ENCODE measurements at places on chromosomes 7 and 10.
A peak's percentile ranks its signal among the peaks of the same experiment; 100 is the strongest.

- H3K36me3 ChIP-seq, result no peaks in the 10 kb centered on the region
- no peak for DNase-seq
- no peak overlapping the region for H3K4me3 ChIP-seq
- H3K4me1 ChIP-seq, result peaks cover 3% of the 10 kb centered on the region
- peaks cover 31% of the 10 kb centered on the region for H3K27me3 ChIP-seq
These were observed 2.7 kb downstream of the COBL start for GRCh38 chr7:51313738-51314425.

- H3K4me3 ChIP-seq, result no peak overlapping the region
- no peaks in the 10 kb centered on the region for H3K36me3 ChIP-seq
- DNase-seq, result peak; percentile 15
- peaks cover 16% of the 10 kb centered on the region for H3K27me3 ChIP-seq
- H3K4me1 ChIP-seq, result peaks cover 4% of the 10 kb centered on the region
These were observed 19.1 kb upstream of the GPAM start for GRCh38 chr10:112202561-112203241.

DNA sequence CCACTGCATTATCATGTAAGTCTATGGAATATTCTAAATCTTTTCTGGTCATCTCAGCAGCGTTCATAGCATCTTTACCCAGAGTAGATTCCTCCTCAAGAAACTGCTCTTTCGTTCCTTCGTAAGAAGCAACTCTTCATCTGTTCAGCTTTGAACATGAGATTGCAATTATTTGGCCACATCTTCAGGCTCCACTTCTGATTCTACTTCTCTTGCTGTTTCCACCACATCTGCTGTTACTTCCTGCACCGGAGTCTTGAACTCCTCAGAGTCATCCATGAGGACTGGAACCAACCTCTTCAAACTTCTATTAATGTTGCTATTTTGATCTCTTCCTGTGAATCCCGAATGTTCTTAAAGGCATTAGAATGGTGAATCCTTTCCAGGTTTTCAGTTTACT lies 12.7 kb downstream of the CHST12 start:
- peaks cover 3% of the 10 kb centered on the region for H3K36me3 ChIP-seq
- no peak for DNase-seq
- H3K27ac ChIP-seq, result no peak overlapping the region
- H3K4me3 ChIP-seq, result no peak overlapping the region
- no peaks in the 10 kb centered on the region for H3K27me3 ChIP-seq

DNA sequence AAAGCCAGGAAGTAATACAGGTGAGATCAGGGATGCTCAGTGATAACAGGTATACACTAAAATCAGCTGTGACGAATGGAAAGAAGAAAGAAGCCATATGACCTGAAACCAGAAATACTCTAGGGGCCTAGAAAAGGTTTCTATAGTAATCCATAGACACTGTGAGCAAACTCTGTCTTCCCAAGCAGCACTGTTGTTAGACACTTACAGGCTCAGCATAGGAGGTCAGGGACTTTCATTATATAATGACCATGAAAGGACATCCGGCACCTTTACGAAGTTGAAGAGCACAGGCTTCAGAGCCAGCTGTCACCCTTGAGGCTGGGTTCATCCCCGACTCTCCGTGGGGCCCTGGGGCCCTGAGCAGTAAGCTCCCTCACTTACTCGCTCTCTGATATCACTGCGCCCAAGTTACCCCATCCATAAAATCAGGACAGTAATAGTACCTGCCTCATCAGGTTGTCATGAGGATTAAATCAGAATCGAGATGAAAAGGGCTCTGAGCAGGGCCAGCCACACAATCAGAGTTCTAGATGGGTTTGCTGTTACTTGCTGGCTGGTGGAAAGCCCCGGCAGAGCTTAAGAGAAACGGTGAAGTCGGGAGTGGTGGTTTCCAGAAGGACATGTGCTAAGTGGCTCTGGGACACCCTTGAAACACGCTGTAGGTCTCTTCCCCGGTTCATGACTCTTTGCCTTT lies 79.5 kb downstream of the ITIH5 start:
- no peak overlapping the region for H3K27ac ChIP-seq
- no peak overlapping the region for H3K4me3 ChIP-seq
- no peaks in the 10 kb centered on the region for H3K27me3 ChIP-seq
- peaks cover 13% of the 10 kb centered on the region for H3K4me1 ChIP-seq
- DNase-seq, result no peak
- no peaks in the 10 kb centered on the region for H3K36me3 ChIP-seq

DNA sequence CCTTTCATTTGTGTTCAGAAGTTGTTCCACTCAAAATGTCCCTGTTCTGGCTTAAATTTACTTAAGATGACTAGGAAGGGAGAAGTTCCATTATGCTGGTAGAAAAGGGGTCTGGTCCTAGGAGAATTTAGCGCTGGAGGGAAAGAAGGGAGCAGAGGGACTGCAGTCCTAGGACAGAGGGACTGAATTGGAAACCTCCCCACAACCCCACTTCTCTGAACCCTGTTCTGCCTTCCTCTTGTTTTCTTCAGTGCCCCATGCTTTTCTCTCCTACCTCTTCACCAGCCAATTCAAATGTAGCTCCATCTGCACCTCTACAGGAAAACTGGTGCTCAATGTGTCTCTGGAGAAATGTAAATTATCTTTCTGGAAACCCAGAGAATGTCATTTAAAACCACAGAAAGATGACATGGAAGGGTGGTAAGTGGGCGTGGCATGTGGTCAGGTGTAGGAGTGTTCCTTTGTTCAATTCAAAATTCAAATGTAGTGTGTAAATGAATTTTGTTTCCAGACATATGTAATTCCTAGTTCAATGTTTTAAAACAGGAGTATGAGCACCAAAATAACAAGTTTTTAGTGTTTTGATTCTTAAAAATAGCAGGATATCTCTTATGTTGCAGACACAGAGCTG lies 24.0 kb upstream of the RHOBTB1 start:
- DNase-seq, result peak; percentile 48
- H3K27ac ChIP-seq, result no peak overlapping the region
- peaks cover 10% of the 10 kb centered on the region for H3K27me3 ChIP-seq
- H3K4me1 ChIP-seq, result peaks cover 16% of the 10 kb centered on the region
